ENCODE measurements at places on chromosomes 3 and 15.

DNA sequence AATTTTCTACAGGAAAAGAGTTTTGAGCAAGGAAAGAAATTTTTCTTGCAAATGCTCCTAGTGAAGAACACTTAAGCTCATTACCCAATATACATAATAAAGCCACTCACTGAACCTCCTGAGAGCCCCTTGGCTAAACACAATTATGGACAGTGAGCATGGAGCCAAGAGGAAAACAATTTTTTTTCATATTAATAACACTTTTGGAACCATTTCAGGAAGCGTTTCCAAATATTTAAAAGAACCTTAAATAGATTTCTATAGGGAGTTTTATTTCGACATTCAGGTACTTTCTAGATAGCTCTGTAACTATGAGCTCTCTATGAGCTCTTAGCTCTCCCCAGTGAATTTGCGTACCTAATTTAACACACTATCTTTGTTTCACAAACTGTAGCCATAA is 581.1 kb downstream of the ZNF385D start:
- DNase-seq = no peak

GRCh38 chr3:21390136-21390535 is 360.9 kb downstream of the ZNF385D start:
- DNase-seq = peak; percentile 34

DNA sequence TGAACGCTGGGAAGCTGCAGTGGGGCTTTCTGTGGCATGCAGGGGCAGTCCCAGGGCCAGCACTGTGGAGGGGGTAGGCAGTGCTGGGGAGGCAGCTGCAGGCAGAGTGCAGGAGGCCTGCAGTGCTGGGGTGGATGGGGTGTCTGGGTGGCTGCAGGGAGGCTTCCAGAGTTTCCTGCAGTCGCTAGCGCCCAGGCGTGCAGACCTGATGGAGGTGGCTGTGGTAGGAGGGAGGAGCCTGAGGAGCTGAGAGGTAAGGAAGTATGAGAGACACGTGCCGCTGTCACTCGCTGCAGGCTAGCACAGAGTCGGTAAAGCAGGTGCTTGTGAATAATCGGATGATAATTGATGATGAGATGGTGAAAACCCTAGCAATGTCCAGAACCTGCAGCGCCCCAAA is 16.3 kb downstream of the SYNM start:
- DNase-seq = no peak

- no peak for DNase-seq
Measured at GRCh38 chr3:197000211-197000610, 29.4 kb downstream of the MELTF start.

DNA sequence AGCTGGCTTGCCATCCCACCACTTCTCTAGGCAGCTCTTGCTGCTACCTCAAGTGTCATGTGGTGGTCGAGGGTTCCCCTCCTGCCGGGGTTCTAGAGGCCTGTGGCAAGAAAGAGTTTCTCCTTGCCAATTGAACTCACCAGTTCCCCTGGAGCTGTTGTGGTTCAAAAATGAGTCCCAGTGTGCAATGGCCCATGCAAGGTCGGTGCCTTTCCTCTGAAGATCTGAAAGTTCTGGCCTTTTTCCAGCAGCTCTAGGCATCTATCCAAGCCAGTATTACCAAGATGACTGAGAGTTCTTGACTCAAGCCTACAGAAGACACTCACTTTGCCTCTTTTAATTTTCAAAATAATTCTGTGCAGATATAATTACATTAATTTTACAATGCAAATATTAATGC is 163.6 kb downstream of the KCNMB2 start:
- DNase-seq = no peak

- DNase-seq = no peak
Measured at GRCh38 chr3:143306407-143306806, 186.8 kb downstream of the CHST2 start.

- no peak for DNase-seq
Measured at GRCh38 chr15:45666119-45666875, 31.5 kb downstream of the SQOR start.

GRCh38 chr3:166519443-166519842 is 682.2 kb upstream of the BCHE start:
- DNase-seq = no peak

DNA sequence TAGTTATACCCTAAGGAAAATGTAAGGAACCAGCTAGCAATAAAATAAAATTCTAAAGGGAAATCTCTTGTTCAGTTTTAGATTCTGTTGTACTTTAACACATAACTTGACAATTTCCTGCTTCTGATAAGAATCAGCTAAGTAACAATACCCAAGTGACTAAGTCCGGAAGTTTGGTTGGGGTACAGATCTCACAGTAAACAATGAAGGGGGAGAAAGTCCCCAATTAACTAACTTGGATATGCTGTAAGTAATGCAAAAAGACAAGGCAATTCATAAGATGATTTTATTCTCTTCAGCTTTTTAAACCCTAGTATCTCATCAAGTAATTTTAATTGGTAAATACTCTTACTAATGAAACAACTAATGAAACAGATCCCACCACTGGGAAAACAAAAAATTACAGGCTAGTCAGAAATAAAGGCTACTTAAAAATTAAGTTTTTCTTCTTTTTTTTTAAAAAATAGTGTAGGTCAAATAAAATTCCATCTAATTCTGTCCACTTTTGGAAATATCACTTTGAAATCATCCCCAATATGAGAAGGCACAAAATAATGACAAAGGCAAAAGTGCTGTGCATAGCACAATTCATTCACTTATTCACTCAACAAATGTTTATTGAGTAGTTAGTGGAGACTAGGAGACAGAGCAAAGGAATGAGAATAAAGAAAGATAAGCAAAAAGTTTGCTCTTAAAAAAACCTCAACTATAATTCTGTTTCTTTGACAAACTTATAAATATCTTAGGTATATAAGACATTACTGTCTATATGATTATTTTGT is 37.8 kb upstream of the IL20RB start:
- no peak for DNase-seq

- no peak for DNase-seq
Measured at GRCh38 chr3:22451501-22451900, 700.5 kb upstream of the ZNF385D start.

- DNase-seq = no peak
Measured at GRCh38 chr15:74783808-74784175, 1.9 kb downstream of the CSK start.

- no peak for DNase-seq
Measured at GRCh38 chr15:39474657-39475056, 106.2 kb upstream of the THBS1 start.

DNA sequence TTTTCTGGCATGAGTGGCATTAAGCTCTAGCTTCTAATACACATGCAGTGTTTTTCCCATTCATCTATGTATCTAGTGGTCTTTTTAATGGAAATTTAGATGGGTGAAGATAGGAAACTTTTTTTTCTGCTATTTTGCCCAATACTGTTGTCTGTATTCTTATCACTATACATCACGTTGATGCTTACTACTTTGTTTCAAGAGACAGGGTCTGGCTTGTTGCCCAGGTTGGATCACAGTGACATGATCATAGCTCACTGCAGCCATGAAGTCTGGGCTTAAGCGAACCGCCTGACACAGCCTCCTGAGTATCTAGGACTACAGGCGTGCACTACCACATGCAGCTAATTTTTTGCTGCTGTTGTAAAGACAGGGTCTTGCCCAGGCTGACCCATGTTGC is 84.6 kb downstream of the PEAK1 start:
- no peak for DNase-seq

GRCh38 chr15:91476861-91477260 is 376.6 kb upstream of the SLCO3A1 start:
- DNase-seq = no peak

DNA sequence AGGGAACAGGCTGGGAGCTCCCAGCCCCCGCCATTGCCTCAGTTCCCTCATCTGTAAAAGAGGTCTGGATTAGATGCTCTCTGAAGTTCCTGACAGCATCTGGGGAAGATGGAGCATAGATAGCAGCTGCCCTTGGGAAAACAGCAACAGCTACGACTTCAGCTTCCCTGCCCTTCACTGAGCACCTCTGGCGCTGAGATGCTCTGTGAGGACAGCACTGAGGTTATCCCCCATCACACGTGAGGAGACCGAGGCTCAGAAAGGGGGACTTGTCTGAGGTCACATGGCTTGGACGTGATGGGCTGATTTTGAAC is 11.1 kb upstream of the RPL29 start:
- no peak for DNase-seq

DNA sequence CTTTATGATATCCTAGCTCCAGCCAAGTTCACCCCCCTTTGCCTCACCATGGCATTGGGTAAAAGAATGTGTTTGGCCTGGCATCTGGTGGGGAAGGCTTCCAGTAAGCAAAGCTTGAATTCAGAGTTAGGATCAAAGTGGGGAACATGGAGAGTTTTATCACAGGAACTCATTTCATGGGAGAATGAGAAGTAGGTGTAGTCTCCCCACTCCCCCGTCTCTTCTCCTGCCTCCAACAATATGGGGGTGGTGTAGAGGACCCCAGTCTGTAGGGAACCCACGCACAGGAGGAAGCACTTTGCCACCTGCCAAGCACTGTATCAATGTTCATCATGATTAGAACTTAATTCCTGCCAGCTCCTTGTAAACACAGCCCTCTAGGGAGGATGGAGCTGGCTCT is 200.5 kb downstream of the UACA start:
- DNase-seq = no peak

DNA sequence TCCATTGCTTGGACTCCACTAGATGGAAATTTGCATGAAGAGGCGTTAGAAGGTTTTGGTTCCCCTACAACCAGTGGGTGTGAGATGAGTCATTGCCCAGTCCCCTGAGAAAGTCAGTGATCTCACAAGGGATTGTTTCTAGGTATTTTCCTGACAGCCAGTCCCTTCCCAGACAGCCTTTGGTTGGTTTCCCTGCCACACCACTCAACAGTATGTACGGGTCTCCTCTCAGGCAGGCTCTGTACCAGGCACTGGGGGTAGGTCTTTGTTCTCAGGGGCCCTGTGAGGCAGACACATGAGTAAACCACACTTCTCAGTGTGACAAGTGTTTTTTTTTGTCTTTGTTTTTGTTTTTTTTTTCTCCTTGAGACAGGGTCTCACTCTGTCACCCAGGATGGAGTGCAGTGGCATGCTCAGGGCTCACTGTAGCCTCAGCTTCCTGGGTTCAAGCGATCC is 4.0 kb downstream of the LAMP3 start:
- DNase-seq = peak; percentile 68

GRCh38 chr3:114428044-114428595 is 134.3 kb downstream of the TIGIT start:
- DNase-seq = no peak

DNA sequence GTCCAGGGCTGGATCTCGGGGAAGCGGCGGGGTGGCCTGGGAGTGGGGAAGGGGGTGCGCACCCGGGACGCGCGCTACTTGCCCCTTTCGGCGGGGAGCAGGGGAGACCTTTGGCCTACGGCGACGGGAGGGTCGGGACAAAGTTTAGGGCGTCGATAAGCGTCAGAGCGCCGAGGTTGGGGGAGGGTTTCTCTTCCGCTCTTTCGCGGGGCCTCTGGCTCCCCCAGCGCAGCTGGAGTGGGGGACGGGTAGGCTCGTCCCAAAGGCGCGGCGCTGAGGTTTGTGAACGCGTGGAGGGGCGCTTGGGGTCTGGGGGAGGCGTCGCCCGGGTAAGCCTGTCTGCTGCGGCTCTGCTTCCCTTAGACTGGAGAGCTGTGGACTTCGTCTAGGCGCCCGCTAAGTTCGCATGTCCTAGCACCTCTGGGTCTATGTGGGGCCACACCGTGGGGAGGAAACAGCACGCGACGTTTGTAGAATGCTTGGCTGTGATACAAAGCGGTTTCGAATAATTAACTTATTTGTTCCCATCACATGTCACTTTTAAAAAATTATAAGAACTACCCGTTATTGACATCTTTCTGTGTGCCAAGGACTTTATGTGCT is 527 bp downstream of the B2M start:
- no peak for DNase-seq

GRCh38 chr3:94862703-94863102 is 799.8 kb downstream of the NSUN3 start:
- peak; percentile 9 for DNase-seq

GRCh38 chr15:88738796-88739195 is 64.4 kb upstream of the ACAN start:
- DNase-seq = no peak

DNA sequence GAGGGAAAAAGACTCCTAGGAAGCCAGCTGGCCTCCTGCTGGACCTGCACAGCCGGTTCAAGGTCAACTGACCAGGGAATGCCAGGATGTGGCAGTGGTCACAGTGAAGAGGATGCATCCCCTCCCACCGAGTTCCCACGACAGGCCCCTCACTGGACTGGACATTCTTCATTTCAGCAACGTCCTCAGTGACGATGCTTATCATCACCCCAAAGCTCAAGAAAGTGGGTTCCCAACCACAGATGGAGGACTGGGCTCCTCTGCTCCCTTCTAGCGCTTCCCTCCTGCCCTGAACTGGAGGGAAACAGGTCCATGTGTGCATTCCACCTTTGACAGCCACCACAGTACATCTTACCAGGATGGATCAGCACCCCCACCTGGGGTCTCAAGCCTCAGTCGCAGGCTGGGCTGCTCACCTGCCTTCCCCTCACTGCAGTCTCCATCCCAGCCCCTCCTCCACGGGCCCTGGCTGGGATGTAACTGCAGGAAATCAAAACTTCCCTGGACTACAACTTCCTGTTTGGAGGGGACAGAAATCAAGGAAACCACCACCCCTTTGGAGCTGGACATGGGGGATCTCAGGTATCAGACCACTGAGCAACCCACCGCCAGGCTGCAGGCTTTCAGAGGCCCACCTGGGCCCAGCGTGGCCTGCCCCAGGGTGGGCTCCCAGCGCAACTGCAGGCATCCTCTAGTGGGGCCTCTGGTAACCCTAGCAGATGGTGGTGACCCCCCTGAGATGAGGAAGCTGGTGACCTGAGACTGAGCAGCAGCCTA is 7.3 kb downstream of the CALML4 start:
- no peak for DNase-seq

- no peak for DNase-seq
Measured at GRCh38 chr15:29461877-29462276, 192.3 kb upstream of the NSMCE3 start.

DNA sequence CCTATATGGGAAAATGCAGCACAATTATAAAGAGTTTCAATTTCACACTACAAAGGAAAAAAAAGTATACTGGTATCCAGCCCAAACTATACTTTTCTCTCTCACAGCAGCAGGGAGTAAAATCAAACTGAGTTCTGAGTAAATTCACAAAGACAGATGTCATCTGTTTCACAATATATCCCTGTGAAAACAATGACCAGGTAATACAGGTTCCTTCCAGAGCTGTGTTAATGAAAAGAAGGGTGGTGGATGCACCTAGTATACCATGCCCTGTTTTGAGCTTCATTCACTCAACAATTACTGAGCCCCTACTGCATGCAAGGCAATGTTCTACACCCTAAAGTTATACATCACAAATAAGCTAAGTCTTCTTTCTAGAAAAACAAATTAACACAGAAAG is 108.5 kb downstream of the TJP1 start:
- no peak for DNase-seq

DNA sequence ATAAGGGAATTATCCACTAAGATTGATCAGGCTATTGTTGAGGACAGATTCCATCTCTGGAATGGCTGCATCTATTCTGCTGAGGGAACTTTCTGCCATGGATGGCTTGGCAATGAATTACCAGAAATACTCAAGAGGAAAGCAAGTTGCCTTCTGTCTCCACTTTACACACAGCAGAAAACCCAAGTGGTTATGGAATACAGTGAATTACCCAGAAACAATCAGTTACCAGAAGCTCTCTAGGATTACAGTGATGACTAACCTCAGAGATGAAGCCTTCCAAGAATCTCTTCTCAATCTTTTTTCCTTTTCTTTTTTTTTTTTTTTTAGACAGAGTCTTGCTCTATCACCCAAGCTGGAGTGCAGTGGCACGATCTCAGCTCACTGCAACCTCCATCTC is 183.3 kb downstream of the WDR76 start:
- no peak for DNase-seq

Data from non-pigmented ciliary epithelial cell (primary cell).